ENCODE measurements at places on chromosomes 3 and 15.

DNA sequence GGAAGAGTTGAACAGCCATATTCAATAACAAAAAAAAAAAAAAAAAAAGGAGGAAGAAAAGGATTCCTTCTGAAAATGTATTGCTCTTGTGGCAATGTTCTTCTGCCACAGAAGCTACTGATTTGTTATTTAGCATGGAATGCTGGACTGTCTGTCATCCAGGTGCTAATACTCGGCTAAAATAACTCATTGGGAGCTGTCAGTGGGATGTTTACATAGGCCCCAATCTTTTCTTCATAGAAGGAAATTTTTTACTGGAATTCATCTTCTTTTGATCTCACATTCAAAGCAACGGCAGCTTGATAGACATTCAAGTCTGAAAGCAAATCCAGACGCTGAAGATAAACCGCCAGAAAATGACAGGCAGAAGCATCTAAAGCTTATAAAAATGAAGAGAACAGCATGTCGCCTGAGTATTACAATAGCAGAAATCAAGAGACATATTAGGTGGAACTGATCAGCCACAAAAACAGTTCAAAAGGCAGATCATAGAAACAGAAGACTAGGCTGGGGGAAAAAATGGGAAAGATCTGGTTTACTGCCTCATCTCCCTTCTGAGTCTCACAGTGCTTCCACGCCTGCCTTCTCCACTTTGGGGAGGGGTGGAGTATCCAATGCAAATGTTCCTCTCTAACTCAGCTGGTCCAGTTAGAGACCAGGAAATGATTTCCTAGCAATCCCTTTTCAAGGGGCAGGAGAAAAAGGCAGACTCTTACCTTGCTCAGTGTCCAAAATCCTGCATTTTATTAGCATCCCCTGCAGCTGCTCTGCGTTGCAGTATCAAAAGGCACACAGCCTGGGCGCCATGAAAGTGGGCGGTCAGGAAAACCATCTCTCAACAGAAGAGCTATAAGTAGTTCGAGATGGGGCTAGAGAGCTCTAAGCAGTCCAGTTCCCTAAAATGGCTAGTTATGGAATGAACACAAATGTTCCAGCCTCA, 451.9 kb downstream of the FOXP1 start:
- DNase-seq = peak; percentile 32

GRCh38 chr15:44441095-44441501, 13.7 kb downstream of the CTDSPL2 start:
- no peak for DNase-seq

DNA sequence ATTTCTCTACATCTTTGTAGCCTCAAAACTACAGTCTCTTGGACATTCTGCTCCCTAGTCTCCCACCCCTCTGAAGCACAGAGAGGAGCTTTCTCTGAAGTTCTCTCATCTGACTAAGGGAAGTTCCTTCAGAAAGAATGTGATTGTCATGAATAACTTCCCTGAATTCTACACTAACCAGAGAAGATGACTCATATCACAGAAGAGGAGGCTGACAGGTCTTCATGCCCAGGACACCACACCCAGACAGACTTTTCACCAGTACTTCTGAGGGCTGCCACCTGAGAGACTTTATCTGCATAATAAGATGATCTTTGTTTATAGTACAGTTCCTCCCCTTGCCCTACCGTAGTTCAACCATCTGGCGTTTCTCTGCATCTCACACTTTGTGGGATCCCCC, 52.8 kb downstream of the CDIN1 start:
- DNase-seq = no peak

DNA sequence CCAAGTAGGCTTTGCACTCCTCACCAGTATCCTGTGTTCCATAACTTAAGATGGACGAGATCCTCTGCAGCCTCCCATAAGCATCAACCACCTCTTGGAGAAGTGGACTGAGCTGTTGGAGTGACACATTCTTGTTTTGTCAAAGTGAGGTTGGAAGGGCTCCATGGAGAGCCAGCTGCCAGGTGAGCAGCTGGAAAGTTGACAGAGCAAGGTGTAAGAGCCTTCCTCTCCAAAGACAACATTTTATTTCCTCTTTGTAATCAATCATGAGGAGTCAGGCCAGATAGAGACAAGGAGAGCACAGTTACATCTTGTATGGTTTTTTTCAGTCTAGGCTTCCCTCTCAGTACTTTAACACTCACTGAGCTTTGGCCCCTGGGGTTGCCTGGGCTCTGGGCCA, 5.1 kb downstream of the ABI3BP start:
- no peak for DNase-seq

GRCh38 chr3:8458711-8459110, 42.9 kb upstream of the LMCD1 start:
- DNase-seq = no peak

DNA sequence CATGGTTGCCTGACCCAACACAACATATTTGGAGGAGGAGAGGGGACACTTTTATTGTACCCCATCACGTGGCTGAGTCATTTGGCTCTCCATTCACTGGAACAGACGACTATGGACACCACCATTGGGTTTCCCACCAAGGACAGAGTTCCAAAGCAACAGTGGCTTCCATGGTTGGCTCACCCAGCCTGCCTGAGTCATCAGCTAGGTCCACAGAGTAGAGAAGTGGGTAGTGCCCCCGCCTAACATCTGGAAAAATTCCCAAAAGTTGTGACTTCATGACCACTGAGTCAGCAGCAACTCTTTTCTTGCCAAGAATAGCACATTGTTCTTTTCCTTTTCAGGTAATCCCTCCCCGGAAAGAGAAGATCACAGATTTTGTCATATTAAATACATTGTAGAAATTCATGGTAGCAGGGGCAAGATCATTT, 3.0 kb upstream of the PPP1R2 start:
- no peak for DNase-seq

DNA sequence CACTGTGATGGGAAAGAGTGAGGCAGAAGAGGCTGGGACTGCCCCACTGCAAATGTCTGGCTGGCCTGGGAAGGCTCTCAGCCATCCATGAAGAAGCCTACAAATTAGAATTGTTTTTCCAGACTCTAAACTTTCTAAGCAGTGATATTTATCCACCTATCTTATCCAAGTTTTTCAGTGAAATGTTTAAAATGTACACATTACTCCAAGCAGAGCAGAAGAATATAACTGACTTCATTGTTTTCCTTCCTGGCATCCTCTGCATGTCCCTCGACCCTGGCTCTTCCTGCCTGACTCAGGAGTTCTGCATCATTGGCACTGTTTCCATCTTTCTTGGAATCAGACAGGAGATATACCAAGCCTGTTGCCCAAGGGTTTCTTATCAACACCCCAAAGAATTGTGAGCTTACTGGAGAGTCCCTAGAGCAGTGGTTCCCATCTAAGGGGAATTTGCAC, 401.5 kb upstream of the PROK2 start:
- DNase-seq = no peak

GRCh38 chr3:123791417-123791816, 92.7 kb downstream of the MYLK start:
- DNase-seq = no peak

DNA sequence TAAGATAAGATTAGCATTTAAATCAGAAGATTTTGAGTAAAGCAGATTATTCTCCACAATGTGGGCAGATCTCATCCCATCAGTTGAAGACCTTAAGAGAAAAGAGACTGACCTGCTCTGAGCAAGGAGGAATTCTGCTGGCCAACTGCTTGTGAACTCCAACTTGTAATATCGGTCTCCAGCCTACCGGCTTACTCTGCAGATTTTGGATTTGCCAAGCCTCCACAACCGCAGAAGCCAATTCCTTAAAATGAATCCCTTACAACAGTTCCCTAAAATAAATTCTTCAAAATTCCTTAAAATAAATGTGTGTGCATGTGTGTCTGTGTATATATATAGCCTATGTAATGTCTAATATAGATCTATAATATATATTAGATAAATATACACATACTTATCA, 107.4 kb upstream of the KLF13 start:
- DNase-seq = no peak

DNA sequence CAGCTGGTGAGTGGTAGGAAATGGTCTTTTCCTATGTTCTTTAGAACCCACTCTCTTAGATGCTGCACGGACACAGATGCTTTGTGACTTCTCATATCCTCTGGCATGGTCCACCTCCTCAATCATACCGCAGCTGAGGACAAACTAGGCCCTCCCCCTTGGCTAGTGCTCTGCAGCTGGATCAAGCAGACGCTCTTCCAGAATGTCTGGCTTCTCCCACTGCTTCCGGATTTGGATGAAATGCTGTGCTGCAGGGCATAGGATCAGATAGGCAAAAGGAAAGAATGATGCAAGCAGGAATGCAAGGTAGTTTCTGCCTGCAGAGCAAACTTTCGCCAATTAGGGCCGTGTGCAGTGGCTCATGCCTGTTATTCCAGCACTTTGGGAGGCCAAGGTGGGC, 75.7 kb upstream of the SLC4A7 start:
- DNase-seq = no peak

DNA sequence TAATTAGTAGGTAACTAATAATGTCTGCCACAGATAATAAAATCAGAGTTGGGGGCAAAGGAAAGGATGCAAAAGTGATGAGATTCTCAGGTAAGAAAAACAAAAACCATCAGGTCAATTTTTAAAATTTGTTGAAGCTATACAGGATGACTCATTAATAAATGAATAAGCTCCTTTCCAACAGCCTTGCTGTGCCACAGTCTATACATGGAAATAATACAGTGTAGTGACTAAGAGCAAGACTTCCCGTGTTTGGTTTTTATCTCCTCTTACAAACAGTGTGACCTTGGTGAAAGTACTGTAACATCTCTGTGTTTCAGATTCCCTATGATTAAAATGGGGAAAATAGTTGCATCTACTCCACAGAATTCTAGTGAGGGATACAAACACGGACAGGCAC, 331.6 kb downstream of the PYDC2 start:
- no peak for DNase-seq

DNA sequence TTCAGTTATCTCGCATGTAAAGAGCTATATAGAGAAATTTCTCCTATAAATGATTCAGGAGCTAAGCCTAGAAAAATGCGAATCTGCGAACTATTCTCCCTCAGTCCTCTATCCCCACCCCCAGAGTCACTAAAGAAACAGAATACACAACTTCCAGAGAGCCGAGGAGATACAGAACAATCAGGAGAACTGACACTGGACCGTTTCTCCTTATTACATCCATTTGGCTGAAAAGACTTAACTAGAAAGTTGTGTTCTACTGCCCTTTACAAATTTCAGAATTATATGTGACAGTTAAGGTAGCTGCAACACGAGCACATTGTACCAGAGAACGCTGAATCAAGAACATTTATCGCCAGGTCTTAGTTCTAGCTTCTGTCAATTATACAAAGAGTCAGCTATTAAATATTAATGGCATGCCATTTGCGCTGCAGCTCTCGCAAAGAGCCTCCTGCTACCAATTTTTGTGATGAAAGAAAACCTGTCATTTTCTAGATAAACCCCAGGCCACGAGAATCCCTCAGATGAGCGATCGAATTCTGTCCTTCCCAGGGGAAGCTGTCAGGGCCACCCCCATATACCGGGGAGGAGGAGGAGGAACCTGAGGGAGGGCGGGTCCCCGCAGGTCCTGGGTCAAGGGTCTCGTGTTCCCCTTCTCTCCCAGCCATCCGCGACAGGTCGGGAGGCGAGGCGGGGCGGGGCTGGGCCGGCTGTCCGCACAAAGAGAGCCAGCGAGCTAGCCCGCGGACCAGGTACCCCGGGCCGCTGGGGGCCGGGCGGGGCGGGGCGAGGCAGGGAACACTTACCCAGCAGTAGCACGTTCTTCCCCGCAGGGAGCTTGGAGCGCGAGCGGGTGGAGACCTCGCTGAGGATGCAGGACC, 878 bp downstream of the DYNC1LI1 start:
- no peak for DNase-seq

GRCh38 chr3:73500321-73500720, 124.4 kb downstream of the PDZRN3 start:
- no peak for DNase-seq

DNA sequence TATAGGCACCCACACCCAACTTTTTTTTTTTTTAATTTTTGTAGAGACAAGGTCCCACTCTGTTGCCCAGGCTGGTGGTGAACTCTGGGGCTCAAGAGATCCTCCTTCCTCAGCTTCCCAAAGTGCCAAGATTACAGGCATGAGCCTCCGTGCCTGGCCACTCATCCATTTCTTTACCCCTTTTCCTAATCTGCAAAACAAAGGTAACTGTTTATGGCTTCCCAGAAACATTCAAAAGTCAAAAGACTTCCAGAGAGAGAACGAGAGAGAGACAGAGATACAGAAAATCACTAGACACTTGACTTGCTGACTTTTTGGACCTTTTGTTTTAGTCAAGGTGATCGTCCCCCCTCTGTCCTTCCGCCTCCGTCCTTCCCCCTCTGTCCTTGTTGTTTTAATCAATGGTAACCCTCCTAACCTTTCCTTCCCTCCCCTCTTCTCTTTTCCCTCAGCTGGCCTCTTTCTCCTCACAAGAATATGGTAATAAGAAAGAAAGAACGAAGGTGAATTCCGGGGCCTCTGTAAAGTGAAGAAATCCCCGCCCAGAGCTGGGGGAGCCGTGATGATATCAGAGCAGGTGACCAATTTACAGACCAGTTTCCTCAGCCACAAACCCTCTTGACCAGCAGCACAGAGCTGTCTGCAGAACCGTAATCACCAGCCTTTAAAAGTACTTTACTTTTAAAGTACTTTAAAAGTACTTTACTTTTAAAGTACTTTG, 21.9 kb downstream of the KLHL6 start:
- peak; percentile 61 for DNase-seq

Measured in B cell (primary cell).